Myocyte (in vitro differentiated cells): ENCODE measurements at places on chromosomes 7 and 10. TPM values are rescaled to one million over a fixed set of nuclear protein-coding genes. Genes with fewer than 3 reads are reported as not detected.

Gene EPHB6
- total RNA-seq, result 0.08 and 0.16 TPM in 2 replicates

- peak; percentile 51 for DNase-seq
Observed at GRCh38 chr7:121069346-121070100, 81.0 kb downstream of the CPED1 start.

Gene DNAH11
- total RNA-seq, result 0.05 and 0.13 TPM in 2 replicates

- no peak for DNase-seq
Observed at GRCh38 chr10:2351566-2351965, 614.2 kb upstream of the ADARB2 start.

GRCh38 chr7:107596881-107597581 is 17.0 kb downstream of the BCAP29 start:
- DNase-seq, result no peak

- DNase-seq, result no peak
Observed at GRCh38 chr10:124669824-124670654, 74.1 kb downstream of the FAM53B start.

DNA sequence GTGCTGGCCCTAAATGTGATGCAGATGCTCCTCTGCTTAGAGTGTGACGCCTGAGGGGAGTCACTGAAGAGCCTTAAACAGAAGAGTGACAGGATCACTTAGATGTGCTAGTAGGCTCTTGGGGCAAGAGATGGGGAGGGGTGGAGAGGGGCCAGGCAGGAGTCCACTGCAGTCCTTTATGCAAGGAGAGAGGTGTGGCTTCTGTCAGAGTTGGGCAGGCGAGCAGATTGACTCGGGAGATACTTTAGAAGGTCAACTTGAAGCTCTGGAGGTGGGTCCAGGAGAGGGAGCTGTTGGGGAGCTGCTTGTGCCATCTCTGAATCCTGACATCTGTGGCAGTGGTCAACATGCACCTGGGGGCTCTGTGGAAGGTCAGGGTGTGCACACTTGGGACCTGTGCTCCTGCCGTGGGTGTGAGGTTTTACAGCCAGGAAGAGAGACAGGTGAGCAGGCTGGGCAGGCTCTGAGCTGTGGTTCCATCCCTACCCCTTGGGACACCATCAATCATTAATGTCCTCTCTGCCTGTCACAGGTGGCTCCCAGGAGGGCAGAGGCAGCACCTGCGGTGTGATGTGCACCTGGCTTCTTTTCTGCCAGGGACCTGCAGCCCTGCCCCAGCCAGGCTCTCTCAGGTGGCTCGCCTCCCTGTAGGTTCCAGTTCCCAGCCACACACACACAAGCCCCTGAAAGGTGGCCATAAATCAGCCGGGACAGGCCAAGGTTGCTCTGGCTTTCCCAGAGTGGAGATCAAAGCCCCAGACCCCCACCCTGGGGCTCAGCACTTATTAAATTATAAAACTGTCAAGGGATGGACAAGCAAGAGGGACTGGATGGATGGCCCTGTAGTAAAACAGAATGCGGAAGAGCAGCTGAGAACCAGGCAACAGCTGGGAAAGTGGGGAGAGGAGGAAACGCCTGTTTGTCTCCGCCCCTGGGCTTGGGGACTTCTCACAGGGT is 14.0 kb downstream of the NEURL1 start:
- DNase-seq, result peak; percentile 35

Gene TRIP6
- total RNA-seq, result 94.2 and 99.3 TPM in 2 replicates

DNA sequence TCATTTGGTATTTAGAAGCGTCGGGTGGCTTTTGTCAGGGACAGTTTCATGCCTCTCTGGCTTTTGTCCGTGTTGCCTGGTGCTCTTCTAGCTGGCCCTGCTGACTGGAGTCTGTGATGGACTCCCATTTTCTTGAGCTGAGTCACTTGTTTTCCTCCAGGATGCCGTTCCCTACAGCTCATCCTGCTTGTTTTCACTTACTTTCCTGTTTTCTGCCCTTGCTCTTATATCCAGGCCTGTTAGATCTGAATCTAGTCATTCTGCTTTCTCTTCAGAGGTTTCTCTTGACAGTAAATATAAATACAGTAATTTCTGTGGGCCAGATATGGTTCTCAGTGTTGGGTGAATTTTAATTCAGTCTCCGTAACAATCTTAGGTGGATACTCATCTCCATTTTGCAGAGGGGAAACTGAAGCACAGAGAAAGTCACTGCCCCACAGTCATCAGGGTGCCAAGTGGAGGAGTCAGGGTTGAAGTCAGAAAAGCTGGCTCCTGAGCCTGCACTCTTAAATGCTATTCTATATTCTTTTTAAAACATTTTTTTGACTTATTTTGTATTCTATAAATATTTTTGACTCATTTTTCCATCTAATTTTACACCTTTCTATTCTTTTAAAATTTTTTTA is 85.4 kb downstream of the CCNY start:
- peak; percentile 80 for DNase-seq

DNA sequence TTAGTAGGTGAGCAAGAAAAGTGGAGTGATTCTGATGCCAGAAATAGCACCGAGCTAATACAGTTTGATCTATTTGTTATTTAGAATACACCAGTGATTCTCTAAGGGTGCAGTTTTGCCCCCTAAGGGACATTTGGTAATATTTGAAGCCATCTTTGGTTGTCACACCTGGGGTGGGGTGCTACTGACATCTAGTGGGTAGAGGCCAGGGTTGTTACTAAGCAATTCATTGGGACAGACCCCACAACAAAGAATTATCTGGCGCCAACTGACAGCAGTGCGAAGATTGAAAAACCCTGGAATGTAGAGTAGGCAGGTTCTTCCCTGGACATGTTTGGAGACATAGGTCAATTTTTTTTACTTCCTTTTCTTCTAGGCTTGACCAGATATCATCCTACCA is 14.6 kb downstream of the PALS2 start:
- DNase-seq, result peak; percentile 43

Gene MUC3A
- not detected in 2 replicates for total RNA-seq

Gene SLC39A12
- not detected in 2 replicates for total RNA-seq

Gene CALHM3
- not detected in 2 replicates for total RNA-seq

Gene ZNF425
- 3.6 and 6.7 TPM in 2 replicates for total RNA-seq

- DNase-seq, result no peak
Observed at GRCh38 chr10:122543676-122544445, 16.7 kb upstream of the DMBT1 start.

DNA sequence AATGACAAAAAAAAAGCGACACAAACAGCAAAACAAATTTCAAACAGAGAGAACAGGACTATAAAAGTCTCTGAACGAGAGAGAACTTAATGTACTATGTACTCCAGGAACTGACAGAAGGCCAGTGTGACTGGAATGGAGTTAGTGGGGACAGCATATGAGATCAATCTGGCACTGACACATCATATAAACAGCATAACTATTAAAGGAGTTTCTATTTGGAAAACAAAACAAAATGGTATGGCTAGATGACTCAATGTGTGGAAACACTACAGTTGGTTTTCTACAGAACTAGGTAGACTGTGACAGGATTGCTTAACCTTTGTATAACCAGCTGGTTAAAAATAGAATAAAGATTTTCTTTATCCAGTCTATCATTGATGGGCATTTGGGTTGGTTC is 232.9 kb upstream of the KAT6B start:
- no peak for DNase-seq

GRCh38 chr10:49611816-49612512 is 1.9 kb downstream of the SLC18A3 start:
- DNase-seq, result no peak

DNA sequence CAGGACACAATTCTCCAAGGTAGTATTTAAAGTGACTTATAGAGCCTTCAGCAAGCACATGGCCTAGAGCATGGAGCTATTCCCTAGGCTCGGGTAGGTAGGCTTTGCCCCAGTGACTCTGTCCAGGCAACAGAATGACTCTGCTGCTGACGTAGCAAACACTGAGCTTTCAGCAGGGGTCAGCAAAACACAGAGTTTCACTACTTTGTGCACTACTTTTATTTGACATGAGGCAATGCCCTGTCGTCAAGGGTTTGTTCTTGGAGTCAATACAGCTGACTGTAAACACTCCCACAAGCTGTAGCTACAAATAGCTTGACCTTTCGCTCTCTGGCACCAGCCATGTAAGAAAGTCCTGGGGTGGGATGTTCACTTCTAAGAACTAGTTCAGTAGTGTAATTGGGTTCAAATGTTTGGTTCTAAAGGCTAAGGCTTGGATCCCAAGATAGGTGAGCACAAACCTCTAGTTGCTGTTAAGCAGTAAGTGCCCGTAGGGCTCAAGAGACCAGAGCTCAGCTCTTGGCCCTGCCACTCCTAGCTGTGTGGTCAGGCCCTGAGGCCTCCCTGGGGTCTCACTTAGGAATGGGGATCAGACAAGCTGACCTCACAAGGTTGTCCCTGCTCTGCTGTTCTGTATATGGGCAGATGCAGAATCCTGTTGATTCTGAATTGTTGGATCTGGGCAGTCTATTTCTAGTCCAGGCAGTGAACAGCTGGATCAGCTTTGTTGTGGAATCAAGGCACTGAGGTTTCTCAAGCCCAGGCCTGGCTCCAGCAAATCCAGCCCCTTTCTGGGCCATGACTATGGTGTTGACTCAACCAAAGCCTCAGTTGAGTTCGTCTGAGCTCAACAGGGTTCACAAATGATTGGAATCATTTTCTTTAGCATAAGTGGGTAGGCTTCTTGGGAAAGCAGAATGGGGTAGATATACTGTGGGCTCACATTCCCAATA is 10.7 kb downstream of the NODAL start:
- peak; percentile 79 for DNase-seq

- DNase-seq, result no peak
Observed at GRCh38 chr7:70997261-70997660, 134.7 kb upstream of the GALNT17 start.

- DNase-seq, result no peak
Observed at GRCh38 chr7:13111230-13111629, 423.8 kb downstream of the ARL4A start.

Gene ACTL6B
- not detected in 2 replicates for total RNA-seq

DNA sequence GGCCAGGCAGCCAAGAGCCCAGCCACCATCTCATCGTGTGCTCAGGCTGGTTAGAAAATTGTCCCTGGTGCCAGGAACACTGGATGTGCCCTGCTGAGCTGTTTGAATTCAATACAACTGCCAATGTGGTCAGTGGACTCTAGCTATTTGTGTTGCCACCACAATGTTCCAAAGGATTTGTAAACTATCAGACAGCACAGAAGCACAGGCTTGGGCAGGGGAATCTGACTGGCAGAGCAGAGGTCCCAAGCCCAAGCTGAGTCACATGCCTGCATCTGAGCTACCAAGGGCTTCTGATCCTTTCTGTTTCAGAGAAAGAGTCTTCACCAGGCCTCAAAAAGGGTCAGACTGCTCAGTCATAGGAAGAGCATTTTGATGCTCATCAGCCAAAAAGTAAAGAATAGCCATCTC is 232.1 kb upstream of the SEMA3C start:
- DNase-seq, result peak; percentile 96

GRCh38 chr10:60367901-60368300 is 21.8 kb downstream of the ANK3 start:
- no peak for DNase-seq

DNA sequence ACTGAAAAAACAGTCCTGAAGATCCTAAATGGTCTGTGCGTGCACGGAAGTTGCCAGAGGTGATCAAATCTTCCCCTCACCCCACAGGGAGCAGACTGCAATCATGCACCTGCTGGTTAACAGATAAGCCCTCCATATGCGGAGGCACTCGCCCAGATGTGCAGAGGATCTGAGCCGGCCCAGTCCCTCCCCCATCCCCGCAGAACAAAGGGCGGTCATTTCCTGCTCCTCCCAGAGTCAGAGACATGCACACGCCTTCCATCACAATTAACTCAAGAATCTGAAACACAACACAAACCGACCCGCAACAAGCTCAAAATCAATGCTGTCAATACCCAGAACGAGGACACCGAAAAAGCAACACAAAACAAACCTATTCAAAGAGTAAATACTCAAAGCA is 24.2 kb downstream of the CRTAC1 start:
- no peak for DNase-seq

- DNase-seq, result no peak
Observed at GRCh38 chr10:7679256-7679655, 12.5 kb upstream of the ITIH5 start.

DNA sequence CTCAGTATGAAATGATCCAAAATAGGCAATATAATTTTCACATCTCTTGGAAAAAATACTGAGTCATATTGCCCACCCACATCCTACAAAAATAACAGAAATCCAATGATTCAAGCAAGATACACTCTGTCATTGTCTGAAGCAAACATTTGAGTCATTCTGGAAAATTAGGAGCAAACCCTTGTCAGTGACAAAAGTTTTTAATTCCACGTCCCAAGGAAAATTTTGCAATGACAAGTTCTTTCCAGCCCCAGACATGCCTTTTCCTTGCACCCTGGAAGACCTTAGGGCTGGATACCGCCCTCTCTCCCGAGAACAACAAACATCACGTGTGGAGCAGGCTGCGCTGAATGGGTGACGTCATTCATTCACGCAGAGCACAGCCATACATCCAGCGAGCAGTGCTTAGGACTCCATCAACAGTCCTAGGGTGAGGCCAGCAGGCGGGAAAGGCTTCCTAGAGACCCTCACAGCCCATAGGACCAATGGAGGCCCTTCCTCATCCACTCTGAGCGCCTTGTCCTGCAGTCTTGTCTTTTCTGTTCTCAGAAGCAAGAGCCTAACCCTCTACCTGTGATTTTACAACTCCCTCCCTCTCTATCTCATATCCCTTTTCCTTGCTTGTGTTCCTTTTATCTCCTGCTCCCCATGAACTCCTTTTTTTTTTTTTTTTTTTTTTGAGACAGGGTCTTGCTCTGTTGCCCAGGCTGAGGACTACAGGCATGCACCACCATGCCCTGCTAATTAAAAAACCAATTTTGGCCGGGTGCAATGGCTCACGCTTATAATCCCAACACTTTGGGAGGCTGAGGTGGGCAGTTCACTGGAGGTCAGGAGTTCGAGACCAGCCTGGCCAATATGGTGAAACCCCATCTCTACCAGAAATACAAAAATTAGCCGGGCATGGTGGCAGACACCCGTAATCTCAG is 23.5 kb upstream of the KDM7A start:
- DNase-seq, result no peak

DNA sequence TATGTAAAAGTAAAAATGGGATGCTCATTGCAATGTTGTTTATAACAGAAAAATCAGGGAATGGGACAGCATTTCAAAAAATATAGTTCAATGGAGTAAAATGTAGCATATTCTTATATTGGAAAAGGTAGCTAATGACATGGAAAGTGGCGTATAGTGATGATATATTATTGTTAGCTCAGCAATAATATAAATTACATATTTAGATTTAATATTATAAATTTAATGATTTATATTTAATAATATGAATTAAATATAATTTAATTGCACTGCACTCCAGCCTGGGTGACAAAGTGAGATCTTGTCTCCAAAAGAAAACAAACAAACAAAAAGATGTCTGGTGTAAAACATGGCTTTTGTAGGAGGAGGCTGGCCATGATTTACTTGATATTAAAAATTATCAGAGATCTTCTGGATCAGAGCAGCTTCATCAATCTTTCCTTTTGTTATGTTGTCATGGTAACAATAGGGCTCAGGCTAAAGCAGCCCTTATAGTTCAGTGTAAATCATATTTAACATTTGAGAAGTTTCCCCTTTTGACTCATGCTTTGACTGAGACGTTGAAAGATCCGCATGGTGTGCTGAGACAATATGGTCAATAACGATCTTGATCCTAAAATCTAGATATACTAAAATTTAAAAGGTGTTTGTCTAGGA is 23.2 kb downstream of the OR6B1 start:
- DNase-seq, result no peak

- no peak for DNase-seq
Observed at GRCh38 chr10:132453470-132453861, 56.5 kb downstream of the PWWP2B start.

Gene ABCA13
- 1.7 and 2.4 TPM in 2 replicates for total RNA-seq
